ENCODE measurements at places on chromosomes 12 and 14. TPM values are rescaled to one million over a fixed set of nuclear protein-coding genes. Genes with fewer than 3 reads are reported as not detected.

TAS2R30 gene
- total RNA-seq = 8.6 TPM

ETFBKMT gene
- total RNA-seq = 2.8 TPM

FOXN4 gene
- not detected for total RNA-seq

GRCh38 chr12:119176267-119177055, 2.3 kb upstream of the HSPB8 start:
- no peaks in the 10 kb centered on the region for H3K27me3 ChIP-seq
- H3K36me3 ChIP-seq = no peaks in the 10 kb centered on the region
- peak overlapping the region; percentile 98 for H3K27ac ChIP-seq
- peak; percentile 98 for DNase-seq

GRCh38 chr12:19970821-19971220, 397.5 kb upstream of the PDE3A start:
- peak overlapping the region; percentile 88 for H3K27ac ChIP-seq
- DNase-seq = no peak
- no peak overlapping the region for H3K4me3 ChIP-seq
- no peaks in the 10 kb centered on the region for H3K27me3 ChIP-seq
- H3K36me3 ChIP-seq = no peaks in the 10 kb centered on the region

- no peak overlapping the region for H3K27ac ChIP-seq
- no peak for DNase-seq
- H3K36me3 ChIP-seq = peaks cover 6% of the 10 kb centered on the region
- no peaks in the 10 kb centered on the region for H3K27me3 ChIP-seq
These were observed 3.4 kb downstream of the DCTN2 start for GRCh38 chr12:57543581-57543980.

Measured in aorta (tissue), 5 donors.